ENCODE measurements at places on chromosomes 3 and 15. TPM values are rescaled to one million over a fixed set of nuclear protein-coding genes. Genes with fewer than 3 reads are reported as not detected.

The CMTM8 gene
- 0.19 TPM for polyA plus RNA-seq

The ARPP21 gene
- polyA plus RNA-seq: not detected

The NOX5 gene
- 0.17 TPM for polyA plus RNA-seq

The ANKRD63 gene
- polyA plus RNA-seq: not detected

The STRA6 gene
- polyA plus RNA-seq: not detected

The GP9 gene
- polyA plus RNA-seq: not detected

DNA sequence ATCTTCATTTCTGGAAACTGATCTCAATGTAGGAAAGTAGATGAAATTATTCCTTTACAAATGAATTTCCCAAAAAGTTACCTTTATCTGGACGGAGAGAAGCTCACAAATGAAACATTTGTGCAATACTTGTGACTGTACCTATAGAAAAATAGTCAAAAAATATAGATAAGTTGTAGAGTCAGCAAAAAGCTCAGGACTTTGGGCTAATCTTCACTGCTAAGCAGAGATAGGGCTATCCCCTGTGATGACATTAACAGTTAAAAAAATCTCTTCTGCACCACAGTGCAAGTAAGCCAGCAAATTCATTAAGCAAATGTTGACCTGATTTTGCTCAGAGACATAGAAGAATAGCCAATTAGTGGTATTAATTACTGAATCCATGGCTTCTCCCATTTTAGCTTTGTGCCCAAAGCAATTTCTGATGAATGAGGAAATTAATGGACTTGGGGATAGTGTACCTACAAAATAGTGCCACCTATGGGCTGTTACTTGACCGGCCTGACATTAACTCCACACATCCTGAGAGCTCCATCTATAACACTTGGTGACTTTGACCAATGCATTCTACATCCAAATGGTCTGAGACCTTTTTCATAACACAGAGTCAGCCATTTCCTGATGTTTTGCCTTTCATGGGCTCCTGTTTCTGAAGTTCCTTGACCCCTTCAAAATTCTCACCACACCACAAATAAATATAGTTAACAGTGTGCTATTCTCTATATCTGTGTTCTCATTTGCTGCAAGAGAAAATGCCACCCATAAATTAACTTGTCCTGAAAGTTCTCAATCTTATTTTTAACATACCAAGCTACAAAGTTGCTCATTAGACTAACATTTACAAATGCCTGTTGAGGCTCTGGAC lies 105.0 kb downstream of the SSR3 start:
- H3K4me3 ChIP-seq: no peak overlapping the region
- no peak overlapping the region for H3K27ac ChIP-seq
- no peaks in the 10 kb centered on the region for H3K27me3 ChIP-seq
- peak; percentile 47 for DNase-seq

GRCh38 chr15:58699769-58700168 lies 49.7 kb downstream of the ADAM10 start:
- no peaks in the 10 kb centered on the region for H3K4me1 ChIP-seq
- no peaks in the 10 kb centered on the region for H3K36me3 ChIP-seq
- no peak overlapping the region for H3K4me3 ChIP-seq
- DNase-seq: no peak
- no peak overlapping the region for H3K27ac ChIP-seq

GRCh38 chr3:499001-499761 lies 302.6 kb downstream of the CHL1 start:
- no peak overlapping the region for H3K4me3 ChIP-seq
- H3K27ac ChIP-seq: no peak overlapping the region
- H3K4me1 ChIP-seq: no peaks in the 10 kb centered on the region
- DNase-seq: no peak
- H3K27me3 ChIP-seq: no peaks in the 10 kb centered on the region

GRCh38 chr3:36862076-36862755 lies 82.6 kb downstream of the TRANK1 start:
- no peaks in the 10 kb centered on the region for H3K27me3 ChIP-seq
- H3K36me3 ChIP-seq: no peaks in the 10 kb centered on the region
- no peak for DNase-seq
- H3K27ac ChIP-seq: no peak overlapping the region

DNA sequence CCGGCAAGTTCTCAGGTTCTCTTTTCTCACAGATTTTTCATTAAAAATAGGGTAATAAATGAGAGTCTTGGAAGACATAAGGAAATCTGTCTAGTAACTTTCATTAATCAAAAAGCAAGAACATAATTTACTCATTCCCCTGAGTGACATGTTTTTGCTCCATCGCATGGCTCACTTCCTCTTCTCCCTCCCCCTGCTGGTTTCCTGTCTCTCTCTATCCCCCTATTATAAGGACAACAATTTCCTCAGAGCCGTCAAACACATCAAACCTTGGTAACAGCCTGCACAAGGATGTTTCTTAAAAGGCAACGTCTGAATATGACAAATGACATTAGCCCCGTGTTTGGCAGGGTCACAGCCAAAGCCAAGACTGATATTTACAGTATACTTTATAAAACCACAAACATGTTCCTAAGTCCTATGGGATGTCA lies 1149.6 kb downstream of the IGSF11 start:
- no peak overlapping the region for H3K27ac ChIP-seq
- no peaks in the 10 kb centered on the region for H3K4me1 ChIP-seq
- no peaks in the 10 kb centered on the region for H3K27me3 ChIP-seq
- peak; percentile 43 for DNase-seq
- H3K36me3 ChIP-seq: no peaks in the 10 kb centered on the region

DNA sequence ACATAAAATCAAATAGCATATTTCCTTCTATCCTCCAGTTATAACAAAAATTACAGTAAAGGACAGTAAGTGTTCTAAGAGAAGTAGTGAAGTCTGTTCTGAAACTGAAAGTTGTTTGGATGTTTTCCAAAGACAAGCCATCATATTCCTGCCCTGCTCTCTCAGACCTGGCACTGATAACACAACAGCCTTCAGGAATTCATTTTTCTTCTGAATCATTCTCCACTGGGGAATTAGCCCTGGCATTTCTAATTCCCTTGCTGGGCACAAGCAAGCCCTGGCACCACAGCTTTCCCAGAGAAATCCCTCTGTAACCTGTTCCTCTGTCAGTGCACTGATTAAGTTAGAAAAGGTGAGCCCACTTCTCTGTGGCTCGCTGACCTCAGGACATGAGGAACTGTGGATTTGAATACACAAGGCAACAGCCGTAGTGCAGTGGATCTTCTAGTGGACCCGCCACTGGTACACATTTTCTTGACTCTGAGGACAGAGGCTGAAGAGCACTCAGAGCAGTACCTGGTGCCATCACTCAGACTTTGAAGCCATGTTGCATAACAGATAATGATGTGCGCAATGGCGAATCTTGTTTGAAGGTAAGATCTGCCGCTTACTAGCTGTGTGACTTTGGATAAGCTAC lies 61.6 kb downstream of the WWTR1 start:
- no peaks in the 10 kb centered on the region for H3K27me3 ChIP-seq
- DNase-seq: peak; percentile 48
- H3K36me3 ChIP-seq: no peaks in the 10 kb centered on the region

GRCh38 chr3:150299201-150299600 lies 108.9 kb upstream of the TSC22D2 start:
- no peak overlapping the region for H3K4me3 ChIP-seq
- H3K36me3 ChIP-seq: no peaks in the 10 kb centered on the region
- peaks cover 8% of the 10 kb centered on the region for H3K4me1 ChIP-seq
- DNase-seq: peak; percentile 90

DNA sequence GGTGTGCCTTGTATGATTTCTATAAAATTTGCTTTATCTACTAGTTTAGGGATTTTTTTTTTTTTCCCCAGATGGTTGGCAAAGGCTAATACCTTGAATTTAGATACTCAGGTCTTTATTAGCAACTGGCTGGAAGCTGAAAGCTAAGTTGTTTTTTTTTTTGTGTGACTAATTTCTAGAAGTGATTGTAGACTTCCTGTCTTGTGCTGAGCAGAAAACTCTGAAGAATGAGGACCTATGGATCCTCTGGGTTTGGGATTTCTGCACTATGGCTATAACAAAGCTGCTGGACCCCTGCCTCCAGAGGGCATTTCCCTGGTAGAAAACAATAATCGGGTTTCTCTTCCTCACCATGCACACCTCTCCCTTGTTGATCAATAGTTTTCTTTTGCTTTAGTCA lies 10.0 kb downstream of the ARIH2 start:
- H3K36me3 ChIP-seq: peaks cover 6% of the 10 kb centered on the region
- H3K4me1 ChIP-seq: peaks cover 9% of the 10 kb centered on the region
- H3K27ac ChIP-seq: no peak overlapping the region
- peak; percentile 39 for DNase-seq
- H3K4me3 ChIP-seq: no peak overlapping the region

DNA sequence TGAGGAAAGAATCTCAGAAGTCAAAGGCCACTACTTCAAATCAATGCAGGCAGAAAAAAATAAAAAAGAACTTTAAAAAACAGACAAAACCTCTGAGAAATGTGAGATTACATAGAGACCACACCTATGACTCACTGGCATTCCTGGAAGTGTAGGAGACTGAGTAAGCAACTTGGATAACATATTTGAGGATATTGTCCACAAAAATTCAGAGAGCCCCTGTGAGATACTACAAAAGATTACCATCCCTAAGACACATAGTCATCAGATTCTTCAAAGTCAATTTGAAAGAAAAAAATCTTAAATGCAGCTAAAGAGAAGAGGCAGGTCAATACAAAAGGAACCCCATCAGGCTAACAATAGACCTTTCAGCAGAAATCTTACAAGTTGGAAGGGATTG lies 887.3 kb downstream of the NTRK3 start:
- H3K4me3 ChIP-seq: no peak overlapping the region
- H3K27me3 ChIP-seq: no peaks in the 10 kb centered on the region
- peaks cover 14% of the 10 kb centered on the region for H3K4me1 ChIP-seq
- H3K36me3 ChIP-seq: no peaks in the 10 kb centered on the region

DNA sequence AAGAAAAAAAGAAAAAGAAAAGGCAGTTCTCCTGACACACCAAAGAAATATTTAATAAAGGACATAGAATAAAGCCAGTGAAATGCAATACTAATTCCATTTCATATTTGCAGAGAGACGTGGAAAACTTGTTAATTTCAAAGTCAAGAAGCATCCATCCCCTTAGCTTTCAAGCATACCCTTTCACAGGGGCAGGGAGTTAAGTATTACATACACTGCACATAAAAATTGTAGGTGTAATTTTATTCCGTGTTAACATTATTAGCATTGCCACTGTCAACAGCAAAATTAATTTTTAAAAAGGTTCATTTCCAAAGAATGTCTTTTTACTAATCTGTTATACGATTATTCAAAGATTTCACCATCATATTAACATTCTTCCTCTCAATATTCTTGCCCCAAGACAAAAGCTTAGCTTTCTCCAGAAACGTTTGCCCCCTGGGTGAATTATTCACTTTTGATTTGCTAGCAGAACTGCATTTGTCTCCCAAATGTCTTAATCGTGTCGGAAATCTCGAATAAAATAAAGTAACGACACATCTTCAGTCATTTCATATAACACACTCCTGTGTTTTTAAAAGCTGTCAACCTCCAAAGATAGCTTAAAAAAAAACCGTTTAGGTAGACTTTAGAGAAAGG lies 517.9 kb downstream of the MECOM start:
- no peaks in the 10 kb centered on the region for H3K4me1 ChIP-seq
- no peaks in the 10 kb centered on the region for H3K36me3 ChIP-seq
- peak overlapping the region; percentile 87 for H3K4me3 ChIP-seq
- no peaks in the 10 kb centered on the region for H3K27me3 ChIP-seq

GRCh38 chr15:92091155-92091734 lies 237.7 kb downstream of the SLCO3A1 start:
- peak; percentile 18 for DNase-seq
- H3K27me3 ChIP-seq: no peaks in the 10 kb centered on the region
- no peaks in the 10 kb centered on the region for H3K4me1 ChIP-seq
- no peak overlapping the region for H3K4me3 ChIP-seq
- H3K27ac ChIP-seq: no peak overlapping the region
- no peaks in the 10 kb centered on the region for H3K36me3 ChIP-seq

GRCh38 chr15:99425657-99426301 lies 140.0 kb upstream of the MEF2A start:
- H3K27me3 ChIP-seq: no peaks in the 10 kb centered on the region
- peaks cover 5% of the 10 kb centered on the region for H3K4me1 ChIP-seq
- no peaks in the 10 kb centered on the region for H3K36me3 ChIP-seq
- no peak for DNase-seq
- H3K27ac ChIP-seq: no peak overlapping the region

- H3K36me3 ChIP-seq: no peaks in the 10 kb centered on the region
- no peaks in the 10 kb centered on the region for H3K27me3 ChIP-seq
- H3K4me1 ChIP-seq: no peaks in the 10 kb centered on the region
Measured at GRCh38 chr15:33160581-33161165, 33.8 kb downstream of the FMN1 start.

GRCh38 chr15:74397239-74398068 lies 30.0 kb upstream of the CYP11A1 start:
- H3K36me3 ChIP-seq: no peaks in the 10 kb centered on the region
- DNase-seq: no peak
- peaks cover 35% of the 10 kb centered on the region for H3K4me1 ChIP-seq
- no peaks in the 10 kb centered on the region for H3K27me3 ChIP-seq

DNA sequence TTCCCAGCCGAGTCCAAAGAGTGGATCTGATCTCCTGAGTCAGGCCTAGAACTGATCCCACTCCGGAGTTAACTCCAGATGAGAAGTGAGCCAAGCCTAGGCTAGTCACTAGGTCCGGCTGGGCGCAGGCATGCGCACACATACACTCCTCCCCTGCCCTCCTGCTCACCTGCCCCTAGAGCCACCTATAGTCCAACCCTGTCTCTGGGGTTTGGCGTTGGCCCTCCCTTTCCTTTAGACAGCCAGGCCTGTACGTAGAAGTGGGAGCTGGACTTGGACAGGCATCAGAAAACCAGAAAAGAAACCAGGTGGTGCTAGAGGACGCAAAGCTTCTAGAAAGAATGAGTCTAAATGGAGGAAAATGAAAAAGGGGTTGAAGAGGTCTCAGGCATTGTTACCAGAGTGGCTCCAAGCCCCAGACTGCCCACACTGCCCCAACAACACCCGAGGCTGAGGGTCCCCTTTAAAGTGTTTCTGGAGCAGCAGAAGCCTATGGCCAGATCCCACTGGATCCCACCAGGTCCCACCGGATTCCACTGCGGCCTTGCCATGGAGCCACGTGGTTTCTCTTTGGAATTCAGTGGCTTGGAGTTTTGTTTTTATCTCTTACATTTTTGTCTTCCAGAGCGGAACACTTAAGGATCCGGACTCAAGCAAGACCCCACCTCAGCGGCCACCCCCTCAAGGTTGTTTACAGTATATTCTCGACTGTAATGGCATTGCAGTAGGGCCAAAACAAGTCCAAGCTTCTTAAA lies 24.2 kb upstream of the TIMP4 start:
- no peaks in the 10 kb centered on the region for H3K36me3 ChIP-seq
- no peaks in the 10 kb centered on the region for H3K27me3 ChIP-seq
- H3K4me1 ChIP-seq: peaks cover 13% of the 10 kb centered on the region

GRCh38 chr3:142934887-142935269 lies 28.6 kb downstream of the PAQR9 start:
- no peaks in the 10 kb centered on the region for H3K4me1 ChIP-seq
- H3K27me3 ChIP-seq: peaks cover 3% of the 10 kb centered on the region
- H3K27ac ChIP-seq: no peak overlapping the region
- H3K4me3 ChIP-seq: no peak overlapping the region

Data from fibroblast of lung (primary cell).